ENCODE measurements at places on chromosomes 16 and 17.
A peak's percentile ranks its signal among the peaks of the same experiment; 100 is the strongest.

GRCh38 chr16:54241525-54241924, 45.1 kb downstream of the IRX3 start:
- no peak for DNase-seq

DNA sequence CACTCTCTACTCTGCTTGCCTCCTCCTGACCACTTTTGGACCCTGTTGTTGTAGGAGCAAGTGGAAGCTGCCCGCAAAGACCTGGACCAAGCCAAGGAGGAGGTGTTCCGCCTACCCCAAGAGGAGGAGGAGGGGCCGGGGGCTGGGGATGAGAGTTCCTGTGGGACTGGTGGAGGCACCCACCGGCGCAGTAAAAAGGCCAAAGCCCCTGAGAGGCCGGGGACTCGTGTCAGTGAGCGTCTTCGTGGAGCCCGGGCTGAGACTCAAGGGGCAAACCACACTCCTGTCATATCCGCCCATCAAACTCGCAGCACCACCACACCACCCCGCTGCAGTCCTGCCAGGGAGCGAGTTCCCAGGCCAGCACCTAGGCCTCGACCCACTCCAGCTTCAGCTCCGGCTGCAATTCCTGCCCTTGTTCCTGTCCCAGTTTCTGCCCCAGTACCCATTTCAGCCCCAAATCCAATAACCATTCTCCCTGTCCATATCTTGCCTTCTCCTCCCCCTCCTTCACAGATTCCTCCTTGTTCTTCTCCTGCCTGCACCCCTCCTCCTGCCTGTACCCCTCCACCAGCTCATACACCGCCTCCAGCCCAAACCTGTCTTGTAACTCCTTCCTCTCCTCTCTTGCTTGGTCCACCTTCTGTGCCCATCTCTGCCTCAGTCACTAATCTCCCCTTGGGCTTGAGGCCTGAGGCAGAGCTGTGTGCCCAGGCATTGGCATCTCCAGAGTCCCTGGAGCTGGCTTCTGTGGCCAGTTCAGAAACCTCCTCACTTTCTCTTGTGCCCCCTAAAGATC, 11.0 kb upstream of the PHKG2 start:
- no peak for DNase-seq

DNA sequence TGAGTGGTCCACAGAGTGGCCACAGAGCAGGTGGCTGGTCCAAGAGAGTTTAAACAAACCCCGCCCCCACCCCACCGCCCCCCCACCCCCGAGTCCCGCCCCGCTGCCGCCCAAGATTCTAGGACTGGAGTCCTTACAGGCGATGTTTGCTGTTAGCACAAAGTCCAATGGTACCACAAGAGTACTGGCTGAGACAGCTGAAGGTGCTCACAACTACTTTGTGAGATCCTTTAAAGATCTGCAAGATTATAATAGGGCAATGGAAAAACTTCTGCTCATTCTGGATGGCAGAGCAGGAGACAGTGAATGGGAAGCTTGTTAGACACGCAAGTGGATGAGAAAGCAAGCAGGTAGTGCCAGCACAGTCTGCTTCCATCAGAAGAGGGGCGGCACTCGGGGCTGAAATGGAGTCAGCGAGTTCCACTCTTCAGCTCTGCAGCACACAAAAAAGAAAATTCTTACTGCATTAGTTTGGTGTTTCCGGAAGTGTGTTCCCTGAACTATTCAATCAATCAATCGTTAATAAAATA, 4.7 kb upstream of the TEKT3 start:
- DNase-seq = no peak

- DNase-seq = no peak
These were observed 5.2 kb upstream of the EIF1 start for GRCh38 chr17:41683441-41684007.

- no peak for DNase-seq
These were observed 211.2 kb downstream of the ABCC12 start for GRCh38 chr16:47944589-47944988.

- no peak for DNase-seq
These were observed 3.7 kb upstream of the NPIPB15 start for GRCh38 chr16:74372369-74372768.

- no peak for DNase-seq
These were observed 536.8 kb downstream of the NPIPA7 start for GRCh38 chr16:16915771-16916170.

- DNase-seq = no peak
These were observed 430.7 kb downstream of the HS3ST3B1 start for GRCh38 chr17:14731591-14731990.

GRCh38 chr16:87778476-87778829, 12.7 kb upstream of the KLHDC4 start:
- no peak for DNase-seq

- no peak for DNase-seq
These were observed 13.8 kb downstream of the SIAH1 start for GRCh38 chr16:48371393-48371780.

DNA sequence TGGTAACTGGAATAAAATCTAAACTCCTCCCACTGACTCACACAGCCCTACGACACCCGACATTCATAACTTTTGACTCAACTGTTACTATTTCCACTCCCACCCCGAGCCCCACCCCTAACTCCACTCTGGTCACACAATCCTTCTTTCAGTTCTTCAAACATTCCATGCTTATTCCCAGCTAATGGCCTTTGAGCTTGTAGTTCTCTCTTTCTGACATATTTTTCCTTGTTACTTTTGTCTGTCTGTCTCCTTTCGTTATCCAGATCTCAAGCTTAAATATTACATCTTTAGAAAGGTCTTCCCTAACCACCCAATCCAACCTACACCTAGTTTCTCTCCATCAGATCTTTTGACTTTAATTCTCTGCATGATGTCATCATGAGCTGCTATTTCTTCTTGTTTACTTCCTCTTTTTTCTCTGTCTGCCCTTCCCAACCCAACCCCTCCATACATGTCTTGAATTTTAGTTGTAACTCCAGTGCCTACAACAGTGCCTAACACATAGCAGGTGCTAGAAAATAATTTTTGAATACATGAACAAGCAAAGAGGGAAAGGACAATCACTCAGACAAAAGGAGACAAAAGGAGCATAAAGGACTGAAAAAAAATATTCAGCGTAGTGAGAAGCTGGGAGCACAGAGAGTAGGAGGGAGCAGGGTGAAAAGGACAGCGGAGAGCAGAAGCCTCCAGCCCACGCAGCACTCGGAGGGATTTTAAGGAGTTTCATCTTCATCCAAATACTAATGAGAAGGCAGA, 65.2 kb upstream of the SMIM36 start:
- peak; percentile 59 for DNase-seq

DNA sequence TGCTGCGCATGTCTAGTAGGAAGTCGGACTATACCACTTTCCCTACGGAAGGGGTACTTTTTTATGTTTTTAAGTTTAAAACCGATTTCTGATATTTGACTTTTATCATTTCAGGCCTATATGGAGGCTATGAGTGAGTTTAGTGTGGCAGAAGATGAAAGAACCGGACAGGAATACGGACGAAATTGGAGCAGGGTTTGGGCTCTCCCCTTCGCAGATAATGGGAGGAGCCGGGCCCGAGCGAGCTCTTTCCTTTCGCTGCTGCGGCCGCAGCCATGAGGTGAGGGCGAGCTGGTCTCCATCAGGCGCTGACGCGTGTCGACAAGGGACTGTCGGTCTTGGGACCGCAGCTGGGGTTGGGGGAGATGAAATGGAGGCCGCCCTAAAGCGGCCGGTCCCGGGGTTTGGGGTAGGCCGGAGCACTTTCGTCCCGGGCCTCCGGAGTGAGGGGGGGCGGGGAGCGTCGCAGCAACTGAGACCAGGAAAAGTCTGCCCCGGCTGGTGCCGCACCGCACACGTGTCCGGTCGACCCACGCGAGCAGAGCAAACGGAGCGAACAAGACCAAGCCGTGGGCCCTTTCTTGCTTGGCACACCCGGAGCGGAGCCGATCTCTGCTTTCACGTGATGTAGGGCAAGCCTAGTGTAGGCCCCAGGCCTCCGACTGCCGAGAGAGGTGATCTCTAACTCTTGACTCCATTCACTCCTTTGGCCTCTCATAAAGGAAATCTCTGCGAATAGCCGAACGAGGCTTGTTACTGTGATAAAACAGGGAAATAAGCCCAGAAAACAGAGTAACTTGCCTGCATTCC, at the start of gene RPL19:
Gene RPL19, plus strand, starts transcription at position 214 of the 810 bp plus-strand sequence. Its CDS starts 62 bp downstream, at position 276.
- DNase-seq = no peak

DNA sequence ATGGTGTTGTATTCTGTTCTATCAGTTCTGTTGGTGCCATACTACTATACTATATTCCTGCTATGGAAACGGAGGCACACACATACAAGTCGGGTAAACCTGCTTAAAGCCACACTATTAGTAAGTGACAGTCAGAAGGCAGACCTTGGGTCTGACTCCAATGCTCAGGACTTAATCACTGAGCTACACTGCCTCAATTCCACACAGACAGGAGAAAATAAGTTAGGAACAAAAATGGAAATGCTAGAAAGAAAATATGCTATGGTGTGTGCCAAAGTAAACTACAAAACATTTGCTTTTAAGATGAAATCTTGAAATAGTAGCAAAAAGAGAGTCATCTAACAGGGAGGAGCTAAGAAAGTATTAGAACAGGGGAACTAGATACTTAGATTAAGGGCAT, 48.1 kb downstream of the MYO1D start:
- DNase-seq = no peak

GRCh38 chr17:204427-205147, 23.1 kb upstream of the DOC2B start:
- DNase-seq = no peak

- no peak for DNase-seq
These were observed 344 bp downstream of the PSME3IP1 start for GRCh38 chr16:57185446-57185944.

DNA sequence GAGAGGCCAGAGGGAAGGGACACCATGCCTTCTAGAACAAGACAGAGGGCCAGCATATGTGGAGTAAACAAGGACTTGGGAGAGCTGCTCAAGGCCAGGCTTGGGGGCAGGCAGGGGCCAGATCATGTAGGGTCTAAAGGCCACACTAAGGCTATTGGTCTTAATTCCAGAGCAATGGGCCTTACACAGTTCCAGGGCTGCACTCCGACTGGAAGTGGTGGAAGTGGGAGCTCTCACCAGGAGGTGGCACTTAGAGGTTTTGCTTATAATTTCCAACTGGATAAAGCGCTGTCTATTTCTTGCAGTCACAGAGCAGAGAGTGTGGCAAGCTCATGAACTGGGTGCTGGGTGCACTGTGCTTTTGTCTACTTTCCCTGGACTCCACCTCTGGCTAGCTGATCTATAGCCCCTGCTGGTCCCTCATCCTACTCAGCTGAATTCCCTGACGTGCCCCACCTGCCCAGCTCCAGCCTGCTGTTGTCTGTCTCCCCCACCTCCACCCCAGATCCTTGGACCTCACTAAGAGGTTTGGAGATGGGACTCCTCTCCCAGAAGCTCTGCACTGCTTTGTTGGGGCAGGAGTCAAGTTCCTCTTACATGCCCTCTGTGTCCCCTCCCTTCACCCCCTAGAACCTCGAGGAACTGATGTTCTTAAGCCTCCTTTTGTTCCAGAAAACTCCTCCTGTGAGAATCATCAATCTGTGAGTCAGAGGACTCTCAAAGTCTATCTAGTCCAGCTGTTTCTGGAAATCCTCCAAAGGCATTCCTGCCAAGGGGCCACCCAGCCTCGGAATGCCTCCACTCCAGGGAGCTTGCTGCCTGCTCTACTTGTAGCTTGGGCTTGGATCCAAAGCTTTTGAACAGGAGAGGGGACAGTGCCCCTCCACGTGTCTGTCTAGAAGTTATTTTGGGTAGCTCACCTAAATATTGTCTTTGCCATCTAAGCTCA, 48.1 kb upstream of the KSR1 start:
- DNase-seq = peak; percentile 54
